Right lobe of liver (tissue), 6 donors: ENCODE measurements at places on chromosomes 4 and X. TPM values are rescaled to one million over a fixed set of nuclear protein-coding genes. Genes with fewer than 3 reads are reported as not detected.

GRCh38 chr4:8607603-8608481 is 15.3 kb downstream of the CPZ start:
- no peak overlapping the region for H3K27ac ChIP-seq
- H3K36me3 ChIP-seq = no peaks in the 10 kb centered on the region
- no peak overlapping the region for H3K4me3 ChIP-seq
- no peaks in the 10 kb centered on the region for H3K27me3 ChIP-seq

DNA sequence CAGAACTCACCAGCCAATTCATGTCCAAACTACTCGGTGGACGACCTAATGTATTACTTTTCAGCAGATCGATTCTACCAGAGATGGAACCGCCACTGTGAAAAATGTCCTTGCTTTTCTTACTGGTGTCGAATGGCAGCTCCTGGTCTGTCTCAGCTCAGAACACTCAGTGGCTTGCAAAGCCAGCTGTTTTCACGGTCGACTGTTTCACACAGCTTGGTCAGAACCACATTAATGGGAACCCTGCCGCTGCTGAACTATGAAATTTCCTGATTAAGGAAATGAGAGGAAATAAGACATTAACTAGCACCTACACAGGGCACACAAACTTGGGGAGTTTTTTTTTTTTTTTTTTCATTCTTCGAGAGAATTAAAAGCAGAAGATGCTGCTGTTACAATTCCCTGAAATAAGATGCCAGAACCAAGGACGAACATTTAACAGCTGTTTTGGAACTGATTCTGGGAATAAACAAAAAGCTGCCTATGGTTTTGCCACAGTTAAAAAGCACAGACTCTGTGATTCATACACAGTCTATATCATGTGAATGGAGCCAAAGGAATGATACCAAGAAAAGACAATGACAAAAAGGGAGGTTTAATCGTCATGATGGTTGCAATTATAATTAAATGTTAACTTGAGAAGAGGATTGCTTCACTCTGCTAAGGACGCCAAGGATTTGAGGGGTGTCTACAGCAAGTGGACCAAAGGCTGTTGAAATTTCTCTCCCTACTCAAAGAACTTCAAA is 31.3 kb downstream of the SUPT20HL2 start:
- H3K27me3 ChIP-seq = no peaks in the 10 kb centered on the region
- no peak overlapping the region for H3K27ac ChIP-seq
- DNase-seq = no peak
- no peaks in the 10 kb centered on the region for H3K36me3 ChIP-seq
- H3K4me1 ChIP-seq = no peaks in the 10 kb centered on the region

DNA sequence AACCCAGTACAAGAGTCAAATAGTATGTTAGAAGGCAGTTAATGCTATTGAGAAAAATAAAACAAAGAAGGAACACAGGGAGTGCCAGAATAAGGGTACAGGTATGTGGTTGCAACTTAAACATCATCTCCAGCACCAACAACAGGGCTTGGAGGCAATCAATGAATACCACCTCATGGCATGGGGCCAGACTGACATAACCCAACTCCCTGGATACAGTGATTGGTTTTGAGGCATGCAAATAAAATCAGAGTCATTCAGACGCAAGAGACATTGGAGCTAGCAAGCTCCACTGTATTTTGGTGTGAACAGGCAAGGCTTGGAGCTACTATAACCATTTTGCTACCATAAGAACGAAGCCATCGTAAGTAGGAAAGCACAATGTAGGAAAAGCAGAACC is 56.7 kb downstream of the PPP3CA start:
- H3K4me1 ChIP-seq = no peaks in the 10 kb centered on the region
- no peaks in the 10 kb centered on the region for H3K27me3 ChIP-seq
- no peak overlapping the region for H3K27ac ChIP-seq
- no peak overlapping the region for H3K4me3 ChIP-seq
- no peaks in the 10 kb centered on the region for H3K36me3 ChIP-seq

GRCh38 chr4:56200275-56200674 is 187.0 kb downstream of the AASDH start:
- DNase-seq = no peak
- H3K27ac ChIP-seq = no peak overlapping the region
- H3K36me3 ChIP-seq = no peaks in the 10 kb centered on the region
- H3K4me3 ChIP-seq = no peak overlapping the region

SSX2B gene
- not detected for total RNA-seq

PNMA6F gene
- not detected for total RNA-seq

TMEM144 gene
- total RNA-seq = 2.5 TPM

DNA sequence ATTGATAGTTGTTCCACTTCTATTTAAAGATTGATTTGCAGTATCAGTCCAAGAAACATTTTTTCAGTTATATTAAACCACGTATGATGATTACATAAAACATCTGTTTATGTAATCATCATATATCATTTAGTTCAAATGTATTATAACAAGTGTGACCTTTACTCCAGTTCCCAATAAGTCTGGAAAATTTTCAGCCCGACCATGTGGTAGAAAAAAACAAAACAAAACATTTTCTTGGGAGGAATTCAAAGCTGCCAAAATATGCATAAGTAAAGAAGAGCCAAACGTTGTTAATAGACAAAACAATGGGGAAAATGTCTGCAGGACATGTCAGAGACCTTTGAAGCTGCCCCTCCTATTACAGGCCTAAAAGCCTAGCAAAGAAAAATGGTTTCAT is 709.1 kb downstream of the FAT4 start:
- H3K4me1 ChIP-seq = no peaks in the 10 kb centered on the region
- H3K4me3 ChIP-seq = no peak overlapping the region
- no peak for DNase-seq
- no peaks in the 10 kb centered on the region for H3K27me3 ChIP-seq
- H3K27ac ChIP-seq = no peak overlapping the region

GRCh38 chr4:75107755-75108612 is 175.1 kb downstream of the PARM1 start:
- no peak overlapping the region for H3K4me3 ChIP-seq
- no peaks in the 10 kb centered on the region for H3K27me3 ChIP-seq
- DNase-seq = no peak
- no peaks in the 10 kb centered on the region for H3K4me1 ChIP-seq
- no peaks in the 10 kb centered on the region for H3K36me3 ChIP-seq

ALAS2 gene
- 0.16 TPM for total RNA-seq

STAG2 gene
- 21.8 TPM for total RNA-seq

GRCh38 chrX:40013266-40014195 is 84.2 kb downstream of the BCOR start:
- peak overlapping the region; percentile 55 for H3K4me3 ChIP-seq
- peaks cover 5% of the 10 kb centered on the region for H3K27me3 ChIP-seq
- peak overlapping the region; percentile 72 for H3K27ac ChIP-seq
- H3K36me3 ChIP-seq = no peaks in the 10 kb centered on the region

DNA sequence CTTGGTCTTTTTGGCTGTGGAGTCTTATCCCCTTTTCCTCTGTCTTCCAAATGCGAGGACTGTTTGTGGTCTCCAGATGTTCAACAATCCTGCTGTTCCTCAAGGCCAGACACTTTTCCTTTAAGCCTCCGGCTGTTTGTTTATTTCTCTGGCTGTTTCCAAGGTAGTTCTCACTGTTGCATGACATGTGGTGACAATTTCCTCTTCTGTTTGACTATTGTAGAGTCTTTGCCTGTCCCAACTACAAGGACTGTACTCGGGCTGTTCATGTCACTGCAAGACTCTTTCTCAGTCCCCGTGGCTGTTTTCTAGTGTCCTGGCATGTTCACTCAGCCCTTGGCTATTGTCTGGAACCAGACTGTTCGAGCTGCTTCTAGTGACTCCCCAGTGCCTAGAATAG is 50.6 kb downstream of the ZNF157 start:
- H3K27me3 ChIP-seq = no peaks in the 10 kb centered on the region
- no peak overlapping the region for H3K4me3 ChIP-seq
- no peak overlapping the region for H3K27ac ChIP-seq
- H3K36me3 ChIP-seq = no peaks in the 10 kb centered on the region
- DNase-seq = no peak
- no peaks in the 10 kb centered on the region for H3K4me1 ChIP-seq

EPGN gene
- total RNA-seq = not detected

SOWAHD gene
- total RNA-seq = 0.19 TPM

NCAPG gene
- 0.44 TPM for total RNA-seq

DNA sequence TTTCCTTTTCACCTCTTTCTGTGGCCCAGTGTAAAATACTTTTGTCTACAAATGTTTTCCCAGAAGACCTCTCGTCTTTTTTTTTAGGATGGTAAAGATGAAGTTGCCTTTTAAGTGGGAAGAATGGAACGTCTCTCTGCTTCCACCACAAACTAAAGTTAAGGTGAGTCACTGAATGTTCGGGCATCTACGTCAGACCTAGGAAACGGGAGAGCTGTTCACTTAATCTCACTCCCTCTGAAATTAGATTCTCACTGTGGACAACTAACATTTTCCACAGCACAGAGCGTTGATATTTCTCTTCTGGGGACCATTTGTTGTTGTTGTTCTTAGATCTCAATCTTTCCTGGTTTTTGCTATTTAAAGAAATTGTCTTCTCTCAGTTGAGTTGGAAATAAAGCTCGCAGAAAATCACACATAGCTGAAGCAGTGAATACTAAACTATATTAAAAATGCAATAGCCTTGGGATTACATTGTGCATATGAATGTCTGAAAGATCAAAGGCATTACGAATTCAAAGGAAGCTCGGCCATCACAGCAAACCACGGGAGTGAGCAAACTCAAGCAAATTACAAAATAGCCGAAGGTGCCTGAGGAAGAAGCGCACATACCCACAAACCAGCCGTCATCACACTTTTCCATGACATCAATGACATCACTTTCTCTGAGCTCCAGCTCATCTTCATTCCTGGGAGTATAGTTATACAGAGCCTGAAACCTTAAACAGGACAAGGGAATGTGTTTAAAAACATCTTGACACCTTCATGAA is 53.9 kb upstream of the PDLIM3 start:
- no peaks in the 10 kb centered on the region for H3K4me1 ChIP-seq
- no peak overlapping the region for H3K4me3 ChIP-seq
- H3K27ac ChIP-seq = no peak overlapping the region
- no peak for DNase-seq
- H3K36me3 ChIP-seq = no peaks in the 10 kb centered on the region

- no peak overlapping the region for H3K27ac ChIP-seq
- no peak for DNase-seq
- no peaks in the 10 kb centered on the region for H3K4me1 ChIP-seq
- no peaks in the 10 kb centered on the region for H3K36me3 ChIP-seq
These were observed 75.7 kb upstream of the DDX3X start for GRCh38 chrX:41258226-41258625.

SYNPO2 gene
- 8.5 TPM for total RNA-seq

EXOC1L gene
- total RNA-seq = not detected

- DNase-seq = no peak
- no peaks in the 10 kb centered on the region for H3K36me3 ChIP-seq
- no peaks in the 10 kb centered on the region for H3K4me1 ChIP-seq
- H3K4me3 ChIP-seq = no peak overlapping the region
These were observed 316.2 kb downstream of the STIM2 start for GRCh38 chr4:27176881-27177280.

CABS1 gene
- total RNA-seq = not detected

- H3K4me1 ChIP-seq = no peaks in the 10 kb centered on the region
- H3K4me3 ChIP-seq = no peak overlapping the region
- no peak for DNase-seq
- H3K36me3 ChIP-seq = no peaks in the 10 kb centered on the region
- H3K27me3 ChIP-seq = no peaks in the 10 kb centered on the region
- no peak overlapping the region for H3K27ac ChIP-seq
These were observed 703.7 kb upstream of the PCDH10 start for GRCh38 chr4:132445386-132445785.

GRCh38 chrX:71222929-71223328 is at the start of gene GJB1:
Gene GJB1 (plus strand): TSS chrX:71223224. CDS start chrX:71223708, 484 bp downstream.
- no peak within 1 kb of the TSS for H3K27ac ChIP-seq
- H3K4me1 ChIP-seq = peaks cover 60% of the 10 kb centered on the region
- H3K36me3 ChIP-seq = no peaks in the 10 kb centered on the region
- H3K4me3 ChIP-seq = no peak within 1 kb of the TSS
- H3K27me3 ChIP-seq = no peaks in the 10 kb centered on the region

DNA sequence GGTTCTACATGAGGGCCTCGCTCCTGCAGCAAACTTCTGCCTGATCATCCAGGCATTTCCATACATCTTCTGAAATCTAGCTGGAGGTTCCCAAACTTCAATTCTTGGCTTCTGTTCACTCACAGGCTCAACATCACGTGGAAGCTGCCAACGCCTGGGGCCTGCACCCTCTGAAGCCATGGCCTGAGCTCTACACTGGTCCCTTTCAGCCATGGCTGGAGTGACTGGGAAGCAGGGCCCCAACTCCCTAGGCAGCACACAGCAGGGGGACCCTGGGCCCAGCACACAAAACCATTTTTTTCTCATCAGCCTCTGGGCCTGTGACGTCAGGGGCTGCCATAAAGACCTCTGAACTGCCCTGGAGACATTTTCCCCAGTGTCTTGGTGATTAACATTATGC is 542.7 kb downstream of the TLL1 start:
- H3K4me3 ChIP-seq = no peak overlapping the region
- H3K36me3 ChIP-seq = no peaks in the 10 kb centered on the region
- no peak overlapping the region for H3K27ac ChIP-seq
- no peaks in the 10 kb centered on the region for H3K4me1 ChIP-seq
- no peak for DNase-seq
- no peaks in the 10 kb centered on the region for H3K27me3 ChIP-seq

- DNase-seq = no peak
- no peaks in the 10 kb centered on the region for H3K4me1 ChIP-seq
- H3K4me3 ChIP-seq = no peak overlapping the region
- H3K27me3 ChIP-seq = no peaks in the 10 kb centered on the region
- no peaks in the 10 kb centered on the region for H3K36me3 ChIP-seq
These were observed 69.1 kb upstream of the SCOC start for GRCh38 chr4:140304346-140304745.

DNA sequence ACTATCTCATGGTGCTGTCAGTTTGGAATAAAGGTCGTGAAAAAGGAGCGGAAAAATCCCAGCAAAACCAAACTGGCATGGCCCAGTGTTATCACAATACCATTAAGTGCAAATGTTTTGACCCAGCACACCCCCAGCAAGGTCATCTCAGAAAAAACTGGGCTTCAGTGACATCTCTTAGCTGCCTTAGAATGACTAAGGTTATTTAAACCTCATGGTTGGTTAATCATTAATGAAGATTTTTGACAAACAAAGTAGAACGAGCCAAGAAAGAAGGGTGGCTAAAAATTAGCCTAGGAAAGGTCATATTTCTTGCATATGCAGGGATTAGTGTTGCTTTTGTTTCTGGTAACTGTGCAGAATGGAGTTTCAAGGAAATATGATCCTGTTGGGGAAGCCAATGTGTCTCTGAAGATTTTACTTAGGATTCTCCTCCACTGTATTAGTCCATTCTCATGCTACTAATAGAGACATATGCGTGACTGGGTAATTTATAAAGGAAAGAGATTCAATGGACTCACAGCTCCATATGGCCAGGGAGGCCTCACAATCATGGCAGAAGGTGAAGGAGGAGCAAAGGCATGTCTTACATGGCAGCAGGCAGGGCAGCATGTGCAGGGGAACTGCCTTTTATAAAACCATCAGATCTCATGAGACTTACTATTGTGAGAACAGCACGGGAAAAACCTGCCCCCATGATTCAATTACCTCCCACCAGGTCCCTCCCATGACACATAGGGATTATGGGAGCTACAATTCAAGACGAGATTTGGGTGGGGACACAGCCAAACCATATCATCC is 83.5 kb downstream of the CHRNA9 start:
- H3K4me1 ChIP-seq = no peaks in the 10 kb centered on the region
- peak overlapping the region; percentile 54 for H3K27ac ChIP-seq
- DNase-seq = no peak
- peaks cover 3% of the 10 kb centered on the region for H3K36me3 ChIP-seq
- H3K4me3 ChIP-seq = no peak overlapping the region

GRCh38 chr4:143232277-143232676 is 47.6 kb downstream of the USP38 start:
- DNase-seq = no peak
- H3K27ac ChIP-seq = no peak overlapping the region
- H3K4me1 ChIP-seq = no peaks in the 10 kb centered on the region
- no peak overlapping the region for H3K4me3 ChIP-seq
- H3K36me3 ChIP-seq = no peaks in the 10 kb centered on the region
- no peaks in the 10 kb centered on the region for H3K27me3 ChIP-seq
